ENCODE measurements at places on chromosomes 16 and 17. TPM values are rescaled to one million over a fixed set of nuclear protein-coding genes. Genes with fewer than 3 reads are reported as not detected.
A peak's percentile ranks its signal among the peaks of the same experiment; 100 is the strongest.

DNA sequence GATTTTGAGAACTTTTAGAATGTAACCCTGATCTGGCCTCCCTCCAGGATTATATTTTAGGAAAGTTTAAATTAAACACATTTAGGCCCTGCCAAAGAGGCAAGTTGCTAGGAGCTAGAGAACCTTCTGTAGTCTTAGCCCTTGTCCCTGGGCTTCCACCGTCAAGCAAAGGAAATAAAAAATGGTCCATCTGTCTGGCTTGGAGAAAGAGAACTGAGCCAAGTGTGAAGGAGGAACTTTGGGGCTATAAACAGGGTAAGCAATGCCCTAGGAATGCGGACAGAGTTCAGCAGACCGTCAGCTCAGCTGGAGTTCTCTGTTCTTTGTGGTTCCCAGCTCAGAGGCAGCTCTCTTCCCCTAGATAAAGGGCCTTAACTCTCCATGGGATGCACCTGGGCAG lies 29.6 kb downstream of the RCVRN start:
- DNase-seq, result no peak

NPTX1 gene
- polyA plus RNA-seq, result 0.43 TPM

- no peak for DNase-seq
These were observed 31.7 kb upstream of the LCMT1 start for GRCh38 chr16:25079637-25080378.

GRCh38 chr17:2312736-2313135 lies 9.0 kb downstream of the SRR start:
- no peak for DNase-seq

- DNase-seq, result no peak
These were observed 229.9 kb upstream of the SDK2 start for GRCh38 chr17:73874008-73874720.

CCL14 gene
- polyA plus RNA-seq, result 40.4 TPM

DNA sequence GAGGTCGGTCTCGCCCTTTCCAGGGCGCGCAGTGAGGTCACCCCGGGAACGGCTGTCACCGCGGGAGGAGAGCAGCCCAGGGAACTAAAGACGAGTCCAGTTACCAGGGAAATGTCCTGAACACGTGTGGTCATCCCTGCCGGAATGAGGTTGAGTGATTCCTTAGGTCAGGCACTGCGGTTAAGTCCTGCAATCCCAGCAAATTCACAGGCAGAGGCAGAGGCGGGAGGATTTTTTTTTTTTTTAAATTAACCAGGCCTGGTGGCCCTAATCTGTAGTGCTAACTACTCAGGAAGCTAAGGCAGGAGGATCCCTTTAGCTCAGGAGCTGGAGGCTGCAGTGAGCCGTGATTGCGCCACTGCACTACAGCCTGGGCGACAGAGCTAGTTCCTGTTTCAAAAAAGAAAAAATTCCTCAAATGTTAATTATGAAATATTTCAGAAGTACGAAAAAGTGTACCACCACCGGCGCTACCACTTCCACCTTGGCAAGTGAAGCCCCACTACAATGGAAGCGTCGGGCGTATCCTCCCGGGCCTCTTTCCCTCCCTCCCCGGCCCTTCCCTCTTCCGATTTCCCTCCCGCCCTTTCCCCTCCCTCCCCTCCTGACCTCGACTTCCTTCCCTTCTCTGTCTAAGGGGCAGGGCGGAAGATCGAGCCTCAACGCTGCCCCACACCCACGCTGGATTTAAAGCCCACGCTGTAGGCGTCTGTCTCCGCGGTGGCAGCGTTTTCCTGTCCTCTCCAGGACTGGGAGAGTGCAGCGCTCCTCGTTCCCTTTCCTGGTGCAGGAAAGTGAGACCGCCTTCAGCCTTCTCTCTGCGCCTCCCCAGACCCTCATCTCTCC lies 27.3 kb downstream of the SLFN11 start:
- peak; percentile 71 for DNase-seq

DNA sequence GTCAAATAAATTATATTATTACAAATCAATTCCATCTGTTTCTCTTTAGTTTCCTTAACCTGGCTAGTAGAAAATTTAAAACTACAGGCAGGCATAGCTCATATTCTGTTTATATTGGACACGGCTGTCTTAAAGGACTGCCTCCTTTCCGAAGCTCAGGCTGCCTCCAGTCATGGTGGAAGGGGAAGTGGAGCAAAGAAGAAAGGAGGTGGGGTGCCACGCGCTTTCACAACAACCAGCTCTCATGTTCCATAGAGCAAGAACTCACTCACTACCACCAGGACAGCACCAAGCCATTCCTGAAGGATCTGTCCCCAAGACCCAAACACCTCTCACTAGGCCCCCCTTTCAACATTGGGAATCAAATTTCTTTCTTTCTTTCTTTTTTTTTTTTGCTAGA lies 149.3 kb upstream of the KCNJ18 start:
- no peak for DNase-seq

DNA sequence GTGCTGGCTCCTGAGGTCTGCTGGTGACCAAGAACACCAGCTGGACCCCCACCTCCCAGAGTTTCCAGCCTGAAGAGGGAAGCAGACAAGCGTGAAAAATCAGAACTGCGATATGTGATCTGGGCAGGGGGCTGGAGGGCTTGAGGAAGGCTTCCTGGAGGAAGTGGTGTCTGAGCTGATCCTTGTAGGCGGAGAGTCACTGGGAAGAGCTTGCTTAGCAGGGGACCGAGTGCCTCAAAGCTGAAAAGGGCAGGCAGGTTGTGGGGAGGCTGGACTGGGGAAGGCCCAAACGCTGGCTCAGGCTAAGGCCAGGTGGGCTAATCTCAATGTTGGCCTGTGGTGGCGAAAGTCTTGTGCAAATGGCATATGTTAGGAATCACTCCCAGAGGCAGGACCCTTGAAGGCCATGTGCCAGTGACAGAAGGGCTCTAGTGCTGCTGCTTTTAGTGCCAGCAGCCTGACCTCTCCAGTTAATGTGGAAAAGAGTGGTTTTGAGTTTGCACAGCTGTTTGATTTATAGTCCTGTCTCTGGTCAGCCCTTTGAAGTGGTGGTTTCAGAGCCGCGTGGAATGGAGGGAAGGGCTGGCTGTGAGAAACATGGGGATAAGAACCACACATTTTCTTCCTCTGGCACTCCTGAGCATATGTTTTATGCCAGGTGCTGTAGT lies 85.3 kb upstream of the LGALS9 start:
- no peak for DNase-seq

GRCh38 chr17:59890720-59891119 lies 2.0 kb downstream of the TUBD1 start:
- DNase-seq, result no peak

GRCh38 chr16:80612461-80613017 lies 71.7 kb downstream of the DYNLRB2 start:
- DNase-seq, result no peak

- no peak for DNase-seq
These were observed 19.1 kb upstream of the COPRS start for GRCh38 chr17:31877911-31878702.

TAT gene
- polyA plus RNA-seq, result not detected

- DNase-seq, result no peak
These were observed 95.3 kb downstream of the CMIP start for GRCh38 chr16:81539759-81540472.

DNA sequence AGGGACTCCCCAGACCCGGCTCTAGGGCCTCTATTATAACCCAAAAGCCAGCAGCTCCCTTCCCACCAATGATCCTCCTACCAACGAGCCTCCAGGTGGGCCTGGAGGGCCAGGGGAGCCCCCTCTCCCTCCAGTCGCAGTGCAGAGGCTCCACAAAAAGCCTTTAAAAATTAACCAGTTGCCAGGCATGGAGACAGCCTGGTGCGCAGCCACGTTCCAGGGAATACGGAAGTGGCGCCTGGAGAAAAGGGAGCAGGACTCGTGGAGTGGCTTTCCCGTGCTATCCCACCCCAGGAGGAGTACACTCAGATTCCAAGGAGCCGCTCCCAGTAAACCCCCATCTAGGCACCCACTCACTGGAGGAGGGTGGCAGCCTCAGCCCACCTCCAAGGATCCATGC lies 112.3 kb downstream of the ZNF423 start:
- no peak for DNase-seq

DNA sequence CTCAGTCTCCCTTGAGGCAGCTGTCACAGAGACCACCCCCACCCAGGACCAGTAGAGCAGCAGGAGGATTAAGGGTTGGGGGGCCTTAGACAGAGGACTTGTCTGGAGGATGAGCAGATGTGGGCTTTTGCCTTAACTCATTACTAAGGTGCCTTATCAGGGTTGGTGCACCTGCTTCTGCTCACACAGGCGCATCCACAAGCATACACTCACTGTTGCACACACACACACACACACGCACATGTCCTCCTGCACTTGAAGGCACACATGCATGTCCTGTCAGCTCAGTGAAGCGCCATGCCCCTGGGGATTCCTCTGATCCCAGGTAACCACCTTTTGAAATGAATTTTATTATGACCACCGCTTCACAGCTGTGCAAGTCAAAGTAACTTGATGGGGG lies 1.2 kb downstream of the GFAP start:
- DNase-seq, result no peak
